ENCODE measurements at places on chromosomes 1 and 21. TPM values are rescaled to one million over a fixed set of nuclear protein-coding genes. Genes with fewer than 3 reads are reported as not detected.

- peak; percentile 10 for DNase-seq
Measured at GRCh38 chr1:238951809-238952208, 434.6 kb upstream of the CHRM3 start.

RGSL1 gene
- total RNA-seq = not detected

HTR6 gene
- total RNA-seq = not detected

NEK7 gene
- total RNA-seq = 192 TPM

DCST1 gene
- total RNA-seq = not detected

DNA sequence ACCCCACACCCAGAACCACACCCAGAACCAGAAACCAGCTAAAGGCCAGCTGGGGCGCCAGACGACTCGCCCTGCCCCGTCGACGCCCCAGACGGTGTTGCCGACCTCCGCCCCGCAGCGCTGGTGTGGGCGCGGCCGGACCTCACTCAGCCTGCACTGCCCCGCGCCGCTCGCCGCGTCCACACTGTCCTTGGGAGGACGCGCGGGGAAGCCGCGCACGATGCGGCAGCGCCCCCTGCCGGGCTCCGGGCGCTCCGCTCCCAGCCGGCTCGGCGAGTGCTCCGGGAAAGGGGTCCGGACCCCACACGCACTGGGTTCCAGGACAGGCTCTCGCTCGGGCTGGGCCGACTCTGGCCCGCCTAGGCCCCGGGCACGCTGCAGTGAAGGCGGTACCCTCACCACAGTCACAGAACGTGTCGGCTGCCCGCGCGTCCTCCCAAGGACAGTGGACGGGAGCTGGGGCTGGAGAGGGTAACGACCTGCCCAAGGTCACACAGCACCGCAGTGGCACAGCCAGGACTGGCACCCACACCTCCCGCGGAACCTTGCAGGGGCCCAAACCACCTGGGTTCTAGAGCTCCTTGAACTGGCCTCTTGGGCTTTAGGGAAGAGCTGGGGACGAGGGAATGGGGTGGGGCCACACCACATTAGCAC, 90.2 kb downstream of the DMRTA2 start:
- peak; percentile 12 for DNase-seq

WNT3A gene
- total RNA-seq = not detected

- DNase-seq = no peak
Measured at GRCh38 chr1:186122837-186123236, 252.2 kb downstream of the TPR start.

- DNase-seq = no peak
Measured at GRCh38 chr1:247627951-247628350, 22.6 kb downstream of the OR2G3 start.

GRCh38 chr1:71745326-71745725, 537.0 kb downstream of the NEGR1 start:
- DNase-seq = no peak

GRCh38 chr1:24567792-24568388, 12.0 kb downstream of the NCMAP start:
- DNase-seq = peak; percentile 78

DNA sequence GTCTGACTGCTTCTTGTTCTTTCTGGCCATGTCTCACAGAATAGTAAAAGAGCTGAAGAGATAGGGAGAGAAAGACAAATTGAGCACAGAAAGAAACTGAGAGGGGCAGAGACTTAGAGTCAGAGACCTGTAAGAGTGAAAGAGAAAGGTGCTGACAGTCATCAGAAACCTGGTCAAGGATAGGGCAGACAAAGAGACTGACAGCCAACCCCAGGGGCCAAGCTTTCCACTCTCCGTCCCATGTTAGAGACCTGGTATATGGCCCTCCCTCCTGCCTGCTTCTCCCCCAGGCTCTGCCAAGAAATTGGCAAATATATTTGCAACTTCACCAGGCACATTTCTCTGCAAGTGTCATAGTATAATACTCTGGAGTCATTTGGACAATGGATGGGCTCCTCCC, 64.6 kb downstream of the RHBG start:
- no peak for DNase-seq

C4BPB gene
- not detected for total RNA-seq

DNA sequence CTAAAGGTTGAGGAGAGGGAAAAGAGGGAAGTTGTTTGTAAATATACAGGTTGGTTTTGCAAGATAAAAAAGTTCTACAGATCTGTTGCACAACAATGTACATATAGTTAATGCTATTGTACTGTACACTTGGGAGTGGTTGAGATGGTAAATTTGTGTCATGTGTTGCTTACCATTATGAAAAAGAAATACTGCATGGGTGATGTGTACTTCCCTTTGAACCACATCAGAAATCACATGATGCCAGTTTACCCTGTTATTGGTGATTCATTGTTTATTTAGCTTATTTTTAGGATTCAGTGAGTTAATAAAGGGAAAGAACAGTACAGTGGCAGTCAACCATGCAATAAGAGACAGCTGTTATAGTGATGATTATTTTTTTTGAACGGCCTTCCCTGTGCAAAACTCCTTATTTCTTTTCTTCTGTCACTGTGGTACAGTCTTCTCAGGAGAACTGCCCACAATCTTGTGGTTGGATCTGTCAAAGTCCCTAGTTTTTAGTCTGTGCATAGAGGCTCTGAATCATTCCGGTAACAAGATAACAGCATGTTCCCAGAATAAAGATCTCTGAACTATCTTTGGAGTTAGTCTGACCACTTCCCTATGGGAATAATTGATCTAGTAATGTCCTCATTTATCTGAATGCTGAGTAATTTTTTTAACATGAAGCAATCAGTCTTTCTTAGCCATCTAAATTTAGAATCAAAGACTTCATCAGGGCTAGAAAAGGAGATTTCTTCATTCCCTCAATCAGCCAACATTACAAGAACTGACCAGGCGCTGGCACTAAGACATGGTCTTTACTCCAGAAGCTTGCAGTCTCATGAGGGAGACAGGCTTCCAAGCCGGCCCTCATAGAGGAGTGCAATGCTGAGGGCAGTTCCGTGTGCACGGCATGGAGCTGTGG, 84.2 kb downstream of the SH3GLB1 start:
- DNase-seq = peak; percentile 94

- DNase-seq = peak; percentile 66
Measured at GRCh38 chr1:41387667-41388091, 26.4 kb downstream of the FOXO6 start.

GRCh38 chr1:226407199-226407496, 745 bp downstream of the PARP1 start:
- DNase-seq = no peak

DNA sequence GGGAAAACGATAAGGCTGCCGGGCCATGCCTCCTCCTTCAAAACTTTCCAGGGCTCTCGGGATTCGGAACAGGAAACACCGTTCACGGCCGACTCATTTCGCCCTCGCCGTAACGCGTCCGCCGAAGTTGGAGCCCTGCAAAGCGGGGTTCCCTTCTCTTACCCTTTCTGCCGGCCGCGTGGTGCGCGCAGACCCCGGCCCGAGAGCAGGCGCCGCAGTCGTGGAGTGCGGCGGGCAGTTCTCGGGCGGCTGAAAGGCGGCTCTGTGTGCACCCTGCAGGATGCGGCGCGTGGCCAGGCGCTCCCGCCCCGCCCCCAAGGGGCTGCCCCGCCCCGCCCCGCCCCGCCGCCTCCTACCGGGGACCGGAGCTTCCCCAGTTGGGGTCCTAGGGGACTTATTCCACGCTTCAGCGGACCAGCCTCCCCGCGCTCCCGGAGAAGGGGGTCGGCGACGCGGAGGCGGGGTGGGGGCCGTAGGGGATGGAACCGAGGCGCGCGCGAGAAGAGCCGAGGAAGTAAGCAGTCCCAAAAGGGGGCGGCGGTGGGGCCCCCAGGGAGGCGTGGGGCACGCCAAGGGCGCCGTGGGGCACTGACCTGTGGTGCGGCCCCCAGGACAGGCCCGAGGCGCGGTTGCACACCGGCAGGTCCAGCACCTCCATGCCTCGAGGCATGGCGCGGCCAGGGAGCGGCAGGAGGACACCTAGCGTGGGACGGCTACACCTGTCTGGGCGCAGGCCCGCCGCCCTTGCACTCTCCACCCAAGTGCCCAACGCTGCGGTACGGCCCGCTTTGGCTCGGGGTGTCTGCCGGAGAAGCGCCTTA, at the start of gene MCOLN2:
Gene MCOLN2 (minus strand): TSS at position 268 of the 821 bp plus-strand sequence. CDS start 241 bp downstream, at position 27.
- DNase-seq = peak; percentile 57

ADARB1 gene
- 5.9 TPM for total RNA-seq

TNFRSF1B gene
- 1.5 TPM for total RNA-seq

LCE1C gene
- not detected for total RNA-seq

DNA sequence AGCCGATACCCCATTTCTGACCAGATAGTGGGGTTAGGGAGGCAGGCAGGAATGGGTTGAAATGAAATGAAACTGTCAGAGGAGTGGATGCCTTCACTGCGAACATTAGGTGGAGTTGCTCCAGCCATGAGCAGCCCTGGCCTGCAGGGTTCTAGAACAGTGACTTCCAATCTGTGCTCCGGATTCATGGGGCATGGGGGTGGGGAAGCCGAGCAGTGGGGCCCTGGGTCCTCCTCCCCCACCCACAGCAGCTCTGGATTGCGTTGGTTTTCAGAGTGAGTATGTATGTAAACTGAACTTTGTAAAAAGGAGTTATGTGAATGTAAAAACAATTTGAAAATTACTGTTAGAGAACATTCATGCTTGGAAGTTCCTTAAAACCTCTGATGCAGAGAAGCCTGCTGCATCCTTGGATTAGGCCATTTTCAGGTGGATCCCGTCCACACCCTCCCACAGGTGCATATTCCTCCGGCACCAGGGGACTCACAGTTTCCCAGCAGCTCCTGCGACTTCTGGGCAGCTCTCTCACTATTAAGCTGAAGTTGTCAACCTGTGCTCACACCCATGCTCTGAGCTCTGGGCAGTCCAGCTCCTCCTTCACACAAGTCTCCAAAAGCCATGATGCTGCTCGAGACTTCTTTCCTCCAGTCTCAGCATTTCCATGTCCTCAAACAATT, 54.4 kb upstream of the EDN2 start:
- DNase-seq = no peak

- DNase-seq = no peak
Measured at GRCh38 chr21:42121794-42122193, 50.7 kb downstream of the UMODL1 start.

- DNase-seq = peak; percentile 30
Measured at GRCh38 chr1:184753608-184754475, 816 bp downstream of the EDEM3 start.

LRRC8C gene
- 4.8 TPM for total RNA-seq

PRAMEF2 gene
- total RNA-seq = not detected

GRCh38 chr21:33290441-33290840, 24.3 kb downstream of the IL10RB start:
- no peak for DNase-seq

FCRLA gene
- 2.0 TPM for total RNA-seq

Measured in M059J (cell line).